T follicular helper cell (primary cell): ENCODE measurements at places on chromosomes 3 and 15.

DNA sequence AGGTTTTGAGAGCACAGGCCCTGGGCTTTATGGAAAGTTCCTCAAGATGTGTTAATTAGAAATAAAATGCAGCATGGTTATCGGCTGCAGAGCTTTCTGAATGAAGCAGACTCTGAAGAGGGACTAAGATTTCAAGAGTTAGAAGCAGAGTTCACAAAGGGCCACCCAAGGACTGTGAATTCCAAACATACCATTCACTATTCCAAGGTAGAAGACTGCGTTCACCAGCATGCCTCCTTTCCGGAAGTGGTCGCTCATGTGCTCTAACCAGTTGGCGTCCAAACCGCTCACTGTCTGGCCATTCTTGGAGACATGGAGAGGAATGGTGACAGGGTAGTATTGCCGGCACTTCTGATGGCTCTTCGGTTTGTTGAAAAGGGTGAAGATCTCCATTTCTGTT lies 104.9 kb downstream of the OXNAD1 start:
- no peak for DNase-seq

- DNase-seq: no peak
These were observed 45.3 kb downstream of the HSPBAP1 start for GRCh38 chr3:122748347-122748746.

GRCh38 chr3:117091676-117092075 lies 382.1 kb downstream of the TUSC7 start:
- no peak for DNase-seq

- no peak for DNase-seq
These were observed 6.6 kb downstream of the TGM5 start for GRCh38 chr15:43260011-43260615.

DNA sequence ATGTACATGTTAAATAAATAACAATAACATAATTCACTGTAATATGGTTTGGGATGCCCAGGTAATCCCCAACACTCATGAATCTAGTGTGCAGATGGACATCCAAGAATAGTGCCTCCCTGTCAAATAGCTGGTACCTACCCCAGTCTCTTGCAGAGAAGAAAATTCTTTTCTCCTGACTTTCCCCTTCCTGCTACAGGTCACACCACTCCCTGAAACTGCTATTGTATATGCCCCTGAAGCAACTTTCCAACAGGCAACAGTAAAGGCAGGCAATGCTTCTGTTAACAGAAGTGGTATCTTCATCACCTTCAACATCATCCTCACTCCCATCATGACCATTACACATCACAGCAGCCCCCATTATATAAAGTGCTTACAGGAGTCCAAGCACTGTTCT lies 431.6 kb downstream of the MAGI1 start:
- DNase-seq: no peak

- no peak for DNase-seq
These were observed 75.5 kb upstream of the TRA2B start for GRCh38 chr3:186013312-186013711.

DNA sequence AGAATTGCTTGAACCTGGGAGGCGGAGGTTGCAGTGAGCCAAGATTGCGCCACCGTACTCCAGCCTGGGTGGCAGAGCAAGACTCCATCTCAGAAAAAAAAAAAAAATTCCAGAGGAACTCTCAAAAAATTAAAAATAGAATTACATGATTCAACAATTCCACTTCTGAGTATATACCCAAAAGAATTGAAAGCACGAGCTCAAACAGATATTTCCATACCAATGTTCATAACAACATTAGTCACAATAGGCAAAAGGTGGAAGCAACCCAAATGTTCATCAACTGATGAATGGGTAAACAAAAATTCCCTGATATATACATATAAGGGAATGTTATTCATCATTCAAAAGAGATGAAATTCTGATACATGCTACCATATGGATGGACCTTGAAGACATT lies 16.9 kb upstream of the MORF4L1 start:
- no peak for DNase-seq

GRCh38 chr3:138642226-138642926 lies 33.8 kb downstream of the FAIM start:
- no peak for DNase-seq

GRCh38 chr3:151303751-151304150 lies 12.9 kb downstream of the GPR87 start:
- DNase-seq: no peak

DNA sequence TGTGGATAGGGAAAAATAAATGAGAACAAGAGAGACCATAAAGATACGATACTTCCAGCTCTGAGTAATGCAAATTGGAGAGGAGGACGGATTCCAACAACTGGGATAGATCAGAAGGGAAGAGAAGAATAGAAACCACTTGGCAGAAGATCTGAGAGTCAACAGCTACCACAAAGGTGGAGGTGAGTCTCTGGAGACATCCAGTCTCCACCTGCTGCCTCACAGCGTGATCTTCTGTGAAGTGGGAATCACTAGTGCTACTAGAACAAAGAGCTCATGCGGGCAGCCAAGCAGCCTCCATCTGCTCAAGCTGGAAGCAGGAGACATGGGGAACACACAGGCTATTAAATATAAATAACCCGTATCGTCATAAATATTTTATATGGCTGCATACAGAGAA lies 558.5 kb upstream of the CFAP20DC start:
- no peak for DNase-seq

DNA sequence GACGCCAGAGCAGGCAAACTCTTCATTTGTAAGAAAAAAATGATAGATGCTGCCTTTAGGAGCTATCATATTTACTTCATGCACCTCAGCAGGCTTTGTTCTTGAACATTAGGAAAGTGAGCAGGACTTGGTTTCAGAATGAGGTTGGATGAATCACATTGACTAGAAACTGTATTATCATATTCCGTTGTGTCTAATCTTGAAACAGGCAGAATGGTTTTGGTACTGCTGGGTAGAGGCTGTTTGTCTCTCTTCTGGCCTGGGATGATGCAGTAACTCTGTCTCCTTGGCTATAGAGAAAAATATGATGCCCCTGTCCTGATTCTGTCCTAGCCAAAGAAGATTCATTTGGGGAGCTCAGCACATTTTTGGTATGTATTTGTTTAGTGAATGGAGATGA lies 344.2 kb upstream of the GRM7 start:
- DNase-seq: no peak

DNA sequence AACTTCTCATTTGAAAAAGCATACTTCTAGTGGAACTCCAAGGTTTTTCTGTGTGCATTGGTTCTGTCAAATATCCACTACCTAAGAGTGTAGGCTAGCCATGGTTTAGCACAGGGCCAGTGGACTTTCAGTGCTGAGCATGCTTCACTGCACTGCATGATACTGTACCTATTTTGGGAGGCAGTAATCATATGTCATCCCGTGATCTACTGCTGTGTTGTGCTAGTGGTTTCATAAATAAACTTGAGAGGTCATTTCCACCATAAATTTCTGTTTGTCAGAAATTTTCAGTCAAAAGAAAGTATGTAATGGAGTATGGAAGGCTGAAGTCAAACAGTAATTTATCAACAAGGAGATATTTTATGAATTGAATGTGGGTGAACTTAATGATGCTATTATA lies 203.6 kb downstream of the ROBO1 start:
- no peak for DNase-seq

GRCh38 chr3:66836363-66837152 lies 161.5 kb upstream of the KBTBD8 start:
- DNase-seq: no peak

DNA sequence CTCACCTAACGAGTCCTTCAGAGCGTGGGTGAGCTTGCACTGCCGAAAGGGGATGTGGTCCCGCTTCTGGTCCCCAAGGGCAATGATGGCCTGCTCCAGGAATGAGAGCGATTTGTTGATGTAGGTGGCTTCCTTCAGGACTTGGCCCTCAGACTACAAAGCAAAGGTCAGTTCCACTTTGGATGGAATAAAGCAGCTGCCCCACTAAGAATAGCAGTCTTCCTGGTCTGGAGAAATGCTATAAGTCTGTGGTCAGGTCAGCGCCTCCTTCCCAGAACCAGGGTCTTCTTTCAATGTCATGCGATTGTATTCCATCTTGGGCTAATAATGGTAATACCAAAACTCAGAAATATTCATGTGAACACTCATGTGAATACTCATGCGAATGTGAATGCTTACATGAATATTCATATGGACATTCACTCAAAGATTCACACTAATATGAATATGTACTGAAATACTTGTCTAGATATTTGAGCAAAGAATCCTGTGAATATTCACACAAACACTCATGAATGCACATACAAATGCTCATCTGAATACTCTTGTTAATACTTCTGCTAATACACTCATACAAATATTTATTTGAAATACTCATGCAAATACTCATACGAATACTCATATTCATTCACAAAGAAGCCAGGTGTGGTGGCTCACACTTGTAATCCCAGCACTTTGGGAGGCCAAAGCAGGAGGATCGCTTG lies 16.7 kb downstream of the KIF9 start:
- DNase-seq: no peak

- DNase-seq: no peak
These were observed 101.6 kb downstream of the LRTM1 start for GRCh38 chr3:54826251-54826691.

DNA sequence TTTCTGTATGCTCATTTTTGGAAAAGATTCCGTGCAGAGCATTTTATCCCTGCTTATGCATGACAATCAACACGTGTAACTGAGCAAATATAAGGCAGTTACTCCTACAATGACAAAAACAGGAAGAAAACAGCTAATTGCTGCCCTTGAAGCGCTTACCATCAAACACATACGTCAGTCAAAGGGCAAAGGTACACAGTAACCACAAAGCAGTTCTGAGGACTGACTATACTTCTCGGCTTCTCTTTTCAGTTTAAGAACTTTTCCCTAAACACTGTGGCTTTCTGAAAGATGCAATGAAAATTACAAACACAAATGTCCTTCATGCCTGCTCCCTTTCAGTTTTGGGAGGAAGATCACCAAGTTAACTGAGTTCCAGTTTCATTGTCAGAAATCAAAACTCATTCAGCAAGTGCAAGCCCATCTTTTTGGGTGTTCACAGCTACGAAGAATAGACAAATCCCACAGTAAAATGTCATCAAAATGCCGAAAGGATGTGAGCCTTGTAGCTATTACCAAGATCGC lies 602.8 kb downstream of the FOXP1 start:
- peak; percentile 6 for DNase-seq

DNA sequence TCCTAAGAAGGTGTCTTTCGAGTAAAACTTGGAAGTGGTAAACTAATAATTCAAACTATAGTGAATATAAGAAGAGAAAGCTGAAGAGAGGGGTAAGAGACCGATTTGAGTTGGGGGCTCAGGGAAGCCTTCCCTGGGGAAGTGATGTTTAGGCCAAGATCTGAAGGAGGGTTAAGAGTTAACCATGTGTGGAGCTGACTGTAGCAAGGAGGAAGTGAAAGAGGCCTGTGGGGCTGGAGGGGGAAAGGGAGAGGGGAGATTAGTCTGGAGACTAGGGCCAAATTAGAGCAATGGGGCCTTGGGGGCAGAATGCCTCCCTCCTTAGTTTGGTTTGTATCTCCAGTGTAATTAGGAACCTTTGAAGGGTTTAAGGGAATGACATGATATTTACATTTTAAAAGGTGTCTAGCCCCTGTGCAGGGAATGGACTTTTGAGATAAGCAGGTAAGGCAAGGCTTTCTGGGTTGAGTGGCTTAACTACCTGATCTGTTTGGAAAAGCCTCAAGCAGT lies 2.2 kb downstream of the ZNF592 start:
- no peak for DNase-seq

DNA sequence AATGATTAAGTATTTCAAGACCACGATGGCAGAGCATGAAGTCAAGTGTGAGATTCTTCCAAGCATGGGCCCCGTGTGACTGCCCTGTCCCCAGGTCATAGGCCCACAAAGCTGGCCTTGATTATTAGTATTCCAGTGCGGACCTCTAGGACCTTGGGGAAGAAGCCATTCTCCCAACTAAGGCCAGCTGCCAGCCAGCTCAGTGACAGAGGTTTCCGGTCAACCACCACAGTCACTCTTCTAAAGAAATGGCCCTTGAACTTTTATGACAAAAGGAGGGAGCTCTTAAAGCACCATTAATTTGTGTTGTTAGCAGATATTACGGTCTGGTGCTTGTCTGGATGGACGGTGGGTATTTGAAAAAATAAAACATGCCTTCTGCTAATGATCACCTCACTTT lies 28.0 kb downstream of the FAM3D start:
- no peak for DNase-seq

DNA sequence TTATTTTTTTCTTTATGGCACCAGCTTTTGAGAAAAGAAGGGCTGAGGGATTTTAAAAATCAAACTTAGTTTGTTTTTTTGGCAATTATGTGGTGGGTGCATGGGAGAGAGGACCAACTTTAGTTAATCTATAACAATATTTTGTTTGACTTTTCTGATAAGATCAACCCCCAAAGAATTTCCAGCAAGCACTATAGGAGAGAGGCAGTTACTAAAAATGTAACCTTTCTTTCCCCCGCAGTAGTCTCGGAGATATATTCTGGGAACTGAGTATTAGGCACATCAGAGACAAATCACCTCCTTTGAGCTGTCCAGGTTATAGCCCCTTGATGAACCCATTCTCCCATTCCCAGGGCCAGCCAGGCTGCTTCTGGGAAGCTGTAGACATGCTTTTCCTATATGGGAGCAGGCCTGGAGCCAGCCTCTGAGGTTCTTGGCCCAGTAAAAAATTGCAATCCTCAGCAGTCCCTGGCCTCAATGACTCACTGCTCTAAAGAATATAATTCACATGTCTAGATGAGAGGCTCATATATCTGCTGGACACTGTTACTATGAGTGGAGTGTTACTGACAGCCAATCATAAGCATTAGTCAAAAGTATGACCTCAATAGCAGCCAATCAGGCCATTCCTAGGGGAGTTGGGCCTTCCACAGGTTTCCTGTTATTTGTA lies 138.3 kb upstream of the AGBL1 start:
- no peak for DNase-seq

GRCh38 chr3:56629451-56629850 lies 53.6 kb downstream of the TASOR start:
- no peak for DNase-seq

GRCh38 chr3:27805282-27805681 lies 83.2 kb upstream of the EOMES start:
- DNase-seq: no peak

DNA sequence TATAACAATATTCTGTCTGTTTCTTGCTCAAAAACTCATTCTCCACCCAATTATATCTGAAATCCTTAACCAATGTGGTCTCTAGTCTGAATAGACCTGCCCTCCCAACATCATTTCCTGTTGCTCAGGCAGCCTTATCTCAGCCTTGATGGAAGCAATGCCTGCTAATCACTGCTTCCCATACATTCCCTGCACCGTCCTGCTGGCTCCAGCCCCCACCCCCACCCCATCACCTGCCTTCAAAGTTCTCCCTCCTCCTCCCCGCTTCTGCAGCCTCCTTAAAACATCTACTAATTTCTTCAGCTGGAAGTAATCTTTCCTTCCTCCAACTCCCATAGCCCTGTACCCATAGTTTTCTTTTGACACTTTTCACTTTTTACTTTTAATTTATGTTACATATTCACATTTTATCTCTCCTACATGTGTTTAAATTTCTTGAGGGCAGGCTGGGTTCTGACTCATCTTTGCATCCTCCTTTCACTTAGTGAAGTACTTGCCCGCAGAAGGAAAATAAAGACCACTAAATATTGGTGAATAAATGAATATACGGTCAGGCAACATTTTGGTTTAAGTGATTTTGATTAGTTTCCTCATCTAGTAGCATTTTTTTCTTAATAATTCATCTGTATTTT lies 98.2 kb downstream of the MEIS2 start:
- DNase-seq: no peak
